Breast epithelium (tissue), 4 donors: ENCODE measurements at places on chromosomes 4 and X. TPM values are rescaled to one million over a fixed set of nuclear protein-coding genes. Genes with fewer than 3 reads are reported as not detected.

The EMCN gene
- total RNA-seq, result 27.5 TPM

DNA sequence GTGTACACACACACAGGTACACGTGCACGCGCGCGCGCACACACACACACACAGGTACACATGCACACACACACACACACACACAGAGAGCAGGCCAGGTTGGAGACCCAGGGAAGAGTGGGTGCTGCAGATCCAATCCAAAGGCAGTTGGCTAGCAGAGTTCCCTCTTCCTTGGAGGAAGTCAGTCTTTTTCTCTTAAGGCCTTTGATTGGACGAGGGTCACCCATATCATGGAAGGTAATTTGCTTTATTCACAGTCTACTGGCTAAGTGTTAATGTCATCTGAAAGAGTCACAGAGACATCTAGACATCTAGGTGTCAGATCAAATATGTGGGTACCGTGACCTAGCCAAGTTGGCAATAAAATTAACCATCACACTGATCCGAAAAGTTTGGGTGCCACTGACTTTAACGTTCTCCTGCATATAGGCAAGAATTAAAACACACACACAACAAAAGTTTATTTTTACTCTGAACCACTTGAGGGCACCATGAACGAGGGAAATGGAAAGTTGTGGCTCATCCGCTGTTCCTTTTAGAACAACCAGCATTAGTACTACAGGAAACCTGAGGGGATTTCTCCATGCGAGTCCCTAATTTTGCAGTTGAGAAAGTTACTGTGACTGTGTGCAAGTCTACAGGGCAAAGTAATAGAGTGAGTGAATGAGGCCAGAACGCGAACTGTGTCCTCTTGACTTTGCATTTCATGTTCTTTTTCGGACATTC is 66.0 kb upstream of the STOX2 start:
- no peaks in the 10 kb centered on the region for H3K36me3 ChIP-seq
- no peak for DNase-seq
- no peaks in the 10 kb centered on the region for H3K4me1 ChIP-seq
- H3K27ac ChIP-seq, result no peak overlapping the region
- no peaks in the 10 kb centered on the region for H3K27me3 ChIP-seq
- H3K4me3 ChIP-seq, result no peak overlapping the region

DNA sequence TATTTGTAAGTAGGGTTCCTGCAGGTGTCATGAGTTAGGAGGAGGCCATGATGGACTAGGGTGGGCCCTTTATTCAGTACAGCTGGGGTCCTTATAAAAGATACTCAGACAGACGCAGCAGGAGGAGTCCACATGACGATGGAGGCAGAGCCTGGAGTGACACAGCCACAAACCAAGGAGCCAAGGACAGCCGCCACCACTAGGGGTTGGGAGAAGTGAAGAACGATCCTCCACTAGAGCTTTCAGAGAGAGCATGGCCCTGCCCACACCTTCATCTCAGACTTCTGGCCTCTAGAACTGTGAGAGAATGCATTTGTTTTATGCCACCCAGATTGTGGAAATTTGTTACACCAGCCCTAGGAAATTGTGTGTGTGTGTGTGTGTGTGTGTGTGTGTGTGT is 31.1 kb downstream of the JAKMIP1 start:
- H3K4me3 ChIP-seq, result no peak overlapping the region
- no peaks in the 10 kb centered on the region for H3K36me3 ChIP-seq
- H3K27me3 ChIP-seq, result no peaks in the 10 kb centered on the region
- DNase-seq, result no peak
- no peaks in the 10 kb centered on the region for H3K4me1 ChIP-seq

DNA sequence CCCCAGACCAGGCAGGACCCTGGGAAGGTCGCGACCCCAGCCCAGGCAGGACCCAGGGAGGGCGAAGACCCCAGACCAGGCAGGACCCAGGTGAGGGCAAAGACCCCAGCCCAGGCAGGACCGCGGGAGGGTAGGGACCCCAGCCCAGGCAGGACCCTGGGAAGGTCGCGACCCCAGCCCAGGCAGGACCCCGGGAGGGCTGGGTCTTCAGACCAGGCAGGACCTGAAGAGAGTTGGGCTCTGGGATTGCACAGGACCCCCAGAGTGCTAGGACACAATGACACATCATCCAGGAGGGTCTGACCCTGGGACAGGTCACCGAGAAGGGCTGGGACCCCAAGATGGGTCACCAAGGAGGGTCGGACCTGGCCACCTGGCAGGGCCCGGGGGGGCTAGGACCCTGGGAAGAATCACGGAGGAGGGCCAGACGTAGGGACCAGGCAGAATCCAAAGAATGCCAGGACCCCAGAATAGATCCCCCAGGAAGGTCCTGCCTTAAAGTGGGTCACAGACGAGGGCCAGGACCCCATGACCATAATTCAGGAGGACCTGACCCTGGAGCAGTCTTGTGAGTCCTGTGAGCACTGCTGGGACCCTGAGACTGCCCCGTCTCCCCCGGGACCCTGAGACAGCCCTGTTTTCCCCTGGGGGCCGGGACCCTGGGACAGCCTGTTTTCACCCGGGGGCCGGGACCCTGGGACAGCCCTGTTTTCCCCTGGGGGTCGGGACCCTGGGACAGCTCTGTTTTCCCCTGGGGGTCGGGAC is 1.4 kb downstream of the PCGF3 start:
- no peaks in the 10 kb centered on the region for H3K36me3 ChIP-seq
- no peaks in the 10 kb centered on the region for H3K27me3 ChIP-seq
- no peaks in the 10 kb centered on the region for H3K4me1 ChIP-seq
- H3K27ac ChIP-seq, result peak overlapping the region; percentile 48

The NDNF gene
- total RNA-seq, result 2.2 TPM

The MAGEA10 gene
- not detected for total RNA-seq

GRCh38 chrX:9357518-9358114 is 107.2 kb upstream of the TBL1X start:
- H3K27ac ChIP-seq, result no peak overlapping the region
- peaks cover 8% of the 10 kb centered on the region for H3K27me3 ChIP-seq
- no peaks in the 10 kb centered on the region for H3K4me1 ChIP-seq
- H3K4me3 ChIP-seq, result no peak overlapping the region
- DNase-seq, result no peak
- no peaks in the 10 kb centered on the region for H3K36me3 ChIP-seq

- no peaks in the 10 kb centered on the region for H3K27me3 ChIP-seq
- H3K4me1 ChIP-seq, result no peaks in the 10 kb centered on the region
- H3K27ac ChIP-seq, result no peak overlapping the region
- no peak overlapping the region for H3K4me3 ChIP-seq
- DNase-seq, result no peak
Observed at GRCh38 chr4:156294577-156294976, 340.9 kb upstream of the CTSO start.

The ARR3 gene
- not detected for total RNA-seq

The SNX25 gene
- total RNA-seq, result 30.1 TPM

DNA sequence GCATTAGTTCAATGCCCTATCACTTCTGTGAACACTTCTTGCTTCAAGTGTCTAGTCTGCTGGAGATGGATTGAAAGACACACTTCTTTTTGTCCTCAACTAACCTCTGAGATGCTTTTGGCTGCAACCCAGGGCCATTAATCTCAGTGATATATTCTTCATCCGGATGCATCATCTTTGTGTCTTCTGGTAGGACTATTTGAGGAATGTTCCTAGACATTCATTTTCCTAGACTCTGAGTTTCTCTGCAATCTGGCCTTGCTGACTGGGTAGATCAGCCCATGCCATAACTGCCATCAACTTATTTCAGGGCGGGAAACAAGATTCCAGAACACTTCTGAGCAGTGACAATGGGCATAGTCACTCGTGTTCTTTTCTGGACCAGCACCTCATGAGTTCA is 329.4 kb downstream of the PDGFC start:
- no peak overlapping the region for H3K4me3 ChIP-seq
- H3K27me3 ChIP-seq, result no peaks in the 10 kb centered on the region
- H3K27ac ChIP-seq, result no peak overlapping the region
- no peaks in the 10 kb centered on the region for H3K4me1 ChIP-seq
- DNase-seq, result no peak
- no peaks in the 10 kb centered on the region for H3K36me3 ChIP-seq

DNA sequence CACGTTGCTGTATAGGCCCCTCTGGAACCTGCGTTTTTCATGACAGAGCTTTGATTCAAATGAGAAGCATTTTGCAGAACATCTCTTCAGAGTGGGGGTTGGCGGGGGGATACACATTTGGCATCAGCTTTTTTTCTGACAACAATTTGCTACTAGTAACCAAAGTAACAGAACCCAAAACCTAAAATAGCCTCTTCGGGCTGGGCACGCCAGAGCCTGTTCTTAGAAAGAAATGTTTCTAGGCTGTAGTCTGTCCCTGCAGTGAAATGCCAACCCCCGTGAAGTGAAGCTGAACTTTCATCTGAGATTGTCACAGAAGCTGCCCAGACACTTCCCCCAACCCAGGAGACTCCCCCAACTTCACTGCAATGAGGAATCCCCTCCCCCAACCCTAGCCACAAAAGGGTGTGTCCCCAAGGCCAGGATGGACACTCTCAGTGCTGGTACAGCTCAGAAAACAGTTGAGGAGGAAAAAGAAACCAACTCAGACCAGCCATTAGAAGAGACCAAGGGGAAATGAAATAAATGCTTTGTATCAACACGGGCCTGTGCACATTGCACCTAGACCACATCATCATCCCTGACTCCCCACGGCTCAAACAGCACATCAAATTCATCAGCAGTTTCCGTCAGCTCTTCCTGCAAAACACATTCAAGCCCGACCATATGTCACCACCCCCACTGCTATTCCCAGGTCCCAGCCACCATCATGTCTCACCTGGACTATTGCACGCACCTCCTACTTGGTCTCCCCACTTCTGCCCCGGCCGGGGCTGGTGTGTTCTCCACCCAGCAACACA is 8.4 kb upstream of the MAN2B2 start:
- H3K4me3 ChIP-seq, result no peak overlapping the region
- H3K27me3 ChIP-seq, result peaks cover 9% of the 10 kb centered on the region
- H3K4me1 ChIP-seq, result peaks cover 10% of the 10 kb centered on the region

The CLGN gene
- total RNA-seq, result 1.6 TPM

DNA sequence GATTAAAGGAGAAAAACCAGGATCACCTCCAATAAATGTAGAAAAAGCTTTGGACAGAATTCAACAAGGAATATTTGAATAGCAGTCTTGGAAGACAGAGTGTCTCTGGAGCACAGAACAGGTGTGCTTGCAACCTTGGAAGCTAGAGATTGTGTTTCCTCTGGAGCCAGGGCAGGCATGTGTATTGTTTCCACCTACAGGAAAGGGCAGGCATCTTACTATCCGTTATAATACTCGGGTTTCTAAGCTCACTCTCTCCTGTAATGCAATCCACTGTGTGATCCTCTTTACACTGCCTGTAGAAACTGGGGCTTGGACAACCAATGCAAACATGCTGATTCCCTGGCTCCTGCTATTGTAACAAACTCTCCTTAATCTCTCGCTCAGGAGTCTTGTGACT is 14.4 kb downstream of the CCDC110 start:
- no peaks in the 10 kb centered on the region for H3K36me3 ChIP-seq
- H3K27ac ChIP-seq, result no peak overlapping the region
- H3K4me3 ChIP-seq, result no peak overlapping the region
- H3K4me1 ChIP-seq, result no peaks in the 10 kb centered on the region
- DNase-seq, result no peak

The HEPH gene
- 8.8 TPM for total RNA-seq

The TMPRSS11F gene
- not detected for total RNA-seq

The GPR119 gene
- total RNA-seq, result not detected

DNA sequence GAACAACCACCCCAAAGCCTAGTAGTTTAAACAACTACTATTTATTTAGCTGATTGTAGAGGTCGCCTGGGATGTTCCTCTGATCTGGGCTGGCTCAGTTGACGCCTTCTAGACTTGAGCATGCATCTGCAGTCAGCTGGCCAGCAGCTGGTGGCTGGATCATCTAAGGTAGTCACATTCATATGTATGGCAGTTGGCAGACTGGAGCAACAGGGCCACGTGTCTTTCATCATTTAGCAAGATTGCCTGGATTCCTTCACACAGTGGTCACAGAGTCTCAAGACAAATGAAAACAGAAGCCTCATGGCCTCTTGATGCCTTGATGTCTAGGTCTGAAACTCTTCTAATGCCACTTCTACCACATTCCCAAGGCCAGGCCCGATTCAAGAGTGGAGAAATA is 220.6 kb upstream of the S100G start:
- H3K4me1 ChIP-seq, result no peaks in the 10 kb centered on the region
- no peaks in the 10 kb centered on the region for H3K36me3 ChIP-seq
- H3K27ac ChIP-seq, result no peak overlapping the region
- no peak overlapping the region for H3K4me3 ChIP-seq

The TXK gene
- total RNA-seq, result 1.6 TPM

The POU4F2 gene
- not detected for total RNA-seq

The GDPD2 gene
- total RNA-seq, result not detected

The H2BW2 gene
- total RNA-seq, result not detected

GRCh38 chr4:77430847-77431246 is 174.8 kb upstream of the CXCL13 start:
- no peak overlapping the region for H3K27ac ChIP-seq
- DNase-seq, result no peak
- no peaks in the 10 kb centered on the region for H3K27me3 ChIP-seq
- no peak overlapping the region for H3K4me3 ChIP-seq
- no peaks in the 10 kb centered on the region for H3K4me1 ChIP-seq
- H3K36me3 ChIP-seq, result no peaks in the 10 kb centered on the region

The PSAPL1 gene
- total RNA-seq, result 0.15 TPM

GRCh38 chrX:20218836-20219505 is 47.7 kb downstream of the RPS6KA3 start:
- DNase-seq, result no peak
- H3K4me3 ChIP-seq, result no peak overlapping the region
- H3K36me3 ChIP-seq, result no peaks in the 10 kb centered on the region
- H3K27me3 ChIP-seq, result no peaks in the 10 kb centered on the region

GRCh38 chr4:108702960-108703359 is 52.6 kb downstream of the OSTC start:
- DNase-seq, result no peak
- H3K27ac ChIP-seq, result no peak overlapping the region
- no peaks in the 10 kb centered on the region for H3K27me3 ChIP-seq
- no peaks in the 10 kb centered on the region for H3K36me3 ChIP-seq
- H3K4me1 ChIP-seq, result no peaks in the 10 kb centered on the region
- H3K4me3 ChIP-seq, result no peak overlapping the region

The CT45A1 gene
- total RNA-seq, result not detected

- no peak overlapping the region for H3K27ac ChIP-seq
- no peaks in the 10 kb centered on the region for H3K36me3 ChIP-seq
- DNase-seq, result no peak
- H3K27me3 ChIP-seq, result no peaks in the 10 kb centered on the region
- H3K4me1 ChIP-seq, result no peaks in the 10 kb centered on the region
Observed at GRCh38 chr4:74331252-74331651, 23.0 kb downstream of the EPGN start.

DNA sequence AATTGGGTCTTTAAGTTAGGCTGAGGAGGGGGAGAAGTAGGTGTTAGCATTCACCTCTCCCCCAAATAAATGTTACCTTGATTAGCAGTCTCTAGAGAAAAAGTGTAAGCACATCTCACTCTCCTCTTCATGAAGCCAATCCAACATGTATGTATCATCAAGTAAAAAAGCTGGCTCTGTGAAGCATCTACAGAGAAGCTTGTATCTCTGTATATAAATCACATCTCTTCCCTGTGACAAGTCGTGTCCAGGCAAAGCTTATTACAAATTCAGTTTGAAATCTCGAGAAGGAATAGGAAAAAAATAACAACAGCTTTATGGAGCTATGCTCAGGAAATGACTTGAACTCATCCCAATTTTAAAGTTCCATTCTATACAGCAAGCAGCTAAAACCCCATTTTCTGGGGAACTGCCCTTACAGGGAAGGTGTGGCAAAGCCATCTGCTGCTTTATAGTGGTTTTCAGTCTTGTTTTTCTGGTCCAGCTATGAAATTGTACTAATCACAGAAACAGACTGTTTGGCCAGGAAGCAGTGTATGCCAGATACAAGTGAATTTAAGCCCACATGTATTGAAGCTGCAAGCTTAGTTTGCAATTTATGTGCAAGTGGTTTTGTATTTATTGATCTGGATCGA is 313.3 kb upstream of the NOCT start:
- H3K27ac ChIP-seq, result no peak overlapping the region
- H3K4me1 ChIP-seq, result no peaks in the 10 kb centered on the region
- H3K4me3 ChIP-seq, result no peak overlapping the region
- H3K27me3 ChIP-seq, result no peaks in the 10 kb centered on the region
- H3K36me3 ChIP-seq, result no peaks in the 10 kb centered on the region

The SLC4A4 gene
- 6.7 TPM for total RNA-seq
